ENCODE measurements at places on chromosomes 4 and X. TPM values are rescaled to one million over a fixed set of nuclear protein-coding genes. Genes with fewer than 3 reads are reported as not detected.

The ASMT gene
- not detected for polyA plus RNA-seq

The HEPH gene
- polyA plus RNA-seq = 15.2 TPM

The CDKL2 gene
- not detected for polyA plus RNA-seq

The PPP2R2C gene
- polyA plus RNA-seq = not detected

The GYPA gene
- polyA plus RNA-seq = not detected

The HTRA3 gene
- 5.7 TPM for polyA plus RNA-seq

The RIPPLY1 gene
- polyA plus RNA-seq = not detected

All from GM23248 (cell line).